ENCODE measurements at places on chromosomes 16 and 17.

GRCh38 chr17:82756166-82756565 lies 4.3 kb downstream of the TBCD start:
- no peak for DNase-seq
- no peaks in the 10 kb centered on the region for H3K27me3 ChIP-seq
- no peak overlapping the region for H3K4me3 ChIP-seq
- H3K4me1 ChIP-seq = peaks cover 7% of the 10 kb centered on the region

- no peak overlapping the region for H3K27ac ChIP-seq
- DNase-seq = peak; percentile 45
- H3K4me1 ChIP-seq = no peaks in the 10 kb centered on the region
- H3K4me3 ChIP-seq = no peak overlapping the region
- no peaks in the 10 kb centered on the region for H3K36me3 ChIP-seq
- no peaks in the 10 kb centered on the region for H3K27me3 ChIP-seq
Observed at GRCh38 chr16:2738615-2739014, 13.8 kb upstream of the SRRM2 start.

DNA sequence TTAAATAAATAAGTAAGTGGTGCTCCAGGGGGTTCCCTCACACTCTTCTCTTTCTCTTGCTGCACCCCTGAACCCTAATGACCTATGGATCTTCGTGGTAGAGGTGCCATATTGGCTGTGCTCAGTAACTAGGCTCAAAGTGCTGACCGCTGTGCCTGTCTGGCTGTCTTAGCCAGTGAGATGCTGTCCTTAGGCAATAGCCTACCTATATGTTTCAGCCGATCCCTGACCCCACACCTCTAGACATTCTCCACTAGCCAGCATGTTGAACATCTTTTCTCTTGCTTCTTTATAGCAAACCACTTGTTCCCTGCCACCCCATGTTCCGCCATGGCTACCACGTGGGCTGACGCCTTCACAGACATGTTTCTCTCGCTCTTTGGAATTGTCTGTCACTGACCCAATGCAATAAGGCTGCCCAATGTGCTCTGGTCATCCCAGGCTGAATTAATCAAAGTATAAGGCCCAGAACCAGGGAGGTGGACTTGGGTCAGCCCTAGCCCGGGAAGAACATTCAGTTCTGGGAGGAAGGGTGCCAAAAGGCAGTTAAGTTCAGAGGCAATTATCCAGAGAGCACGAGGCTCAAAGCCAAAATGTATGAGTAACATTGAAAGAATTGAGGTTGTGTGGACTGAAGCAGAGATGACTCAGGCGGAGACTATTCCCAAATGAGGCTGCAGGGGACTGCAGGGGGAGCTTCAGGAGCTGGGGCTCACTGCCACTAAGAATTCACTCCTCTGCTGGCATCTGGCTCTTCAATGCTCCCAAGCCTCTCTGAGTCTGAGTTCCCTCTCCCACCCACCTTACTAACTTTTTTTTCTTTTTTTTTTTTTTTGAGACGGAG lies 28.7 kb upstream of the TNRC6A start:
- no peaks in the 10 kb centered on the region for H3K27me3 ChIP-seq
- H3K27ac ChIP-seq = peak overlapping the region; percentile 30
- no peaks in the 10 kb centered on the region for H3K36me3 ChIP-seq
- H3K4me1 ChIP-seq = no peaks in the 10 kb centered on the region
- peak; percentile 47 for DNase-seq

DNA sequence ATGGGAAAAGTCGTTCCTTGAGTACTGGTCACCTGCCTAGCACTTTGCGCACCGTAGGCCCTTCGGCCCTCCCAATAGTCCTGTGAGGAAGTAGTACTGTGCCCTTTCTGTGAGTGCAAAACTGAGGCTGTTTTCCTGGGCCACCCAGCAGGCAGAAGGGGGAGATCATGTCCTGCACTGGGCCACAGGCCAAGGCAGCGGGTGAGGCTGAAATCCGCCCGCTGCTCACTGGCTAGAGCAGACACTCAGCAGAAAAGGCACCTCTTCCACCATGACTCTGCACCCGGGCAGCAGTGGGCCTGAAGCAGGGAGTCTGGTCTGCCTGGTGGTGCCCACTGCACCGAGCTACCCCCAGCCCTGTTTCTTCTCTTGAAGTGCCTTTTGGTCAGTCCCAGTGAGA lies 20.2 kb downstream of the METTL22 start:
- no peaks in the 10 kb centered on the region for H3K27me3 ChIP-seq
- no peaks in the 10 kb centered on the region for H3K4me1 ChIP-seq
- H3K27ac ChIP-seq = no peak overlapping the region
- no peak for DNase-seq
- H3K4me3 ChIP-seq = no peak overlapping the region
- H3K36me3 ChIP-seq = peaks cover 7% of the 10 kb centered on the region

GRCh38 chr16:1643521-1643920 lies 31.4 kb downstream of the CRAMP1 start:
- no peaks in the 10 kb centered on the region for H3K4me1 ChIP-seq
- no peaks in the 10 kb centered on the region for H3K27me3 ChIP-seq
- no peak overlapping the region for H3K27ac ChIP-seq
- H3K4me3 ChIP-seq = no peak overlapping the region

DNA sequence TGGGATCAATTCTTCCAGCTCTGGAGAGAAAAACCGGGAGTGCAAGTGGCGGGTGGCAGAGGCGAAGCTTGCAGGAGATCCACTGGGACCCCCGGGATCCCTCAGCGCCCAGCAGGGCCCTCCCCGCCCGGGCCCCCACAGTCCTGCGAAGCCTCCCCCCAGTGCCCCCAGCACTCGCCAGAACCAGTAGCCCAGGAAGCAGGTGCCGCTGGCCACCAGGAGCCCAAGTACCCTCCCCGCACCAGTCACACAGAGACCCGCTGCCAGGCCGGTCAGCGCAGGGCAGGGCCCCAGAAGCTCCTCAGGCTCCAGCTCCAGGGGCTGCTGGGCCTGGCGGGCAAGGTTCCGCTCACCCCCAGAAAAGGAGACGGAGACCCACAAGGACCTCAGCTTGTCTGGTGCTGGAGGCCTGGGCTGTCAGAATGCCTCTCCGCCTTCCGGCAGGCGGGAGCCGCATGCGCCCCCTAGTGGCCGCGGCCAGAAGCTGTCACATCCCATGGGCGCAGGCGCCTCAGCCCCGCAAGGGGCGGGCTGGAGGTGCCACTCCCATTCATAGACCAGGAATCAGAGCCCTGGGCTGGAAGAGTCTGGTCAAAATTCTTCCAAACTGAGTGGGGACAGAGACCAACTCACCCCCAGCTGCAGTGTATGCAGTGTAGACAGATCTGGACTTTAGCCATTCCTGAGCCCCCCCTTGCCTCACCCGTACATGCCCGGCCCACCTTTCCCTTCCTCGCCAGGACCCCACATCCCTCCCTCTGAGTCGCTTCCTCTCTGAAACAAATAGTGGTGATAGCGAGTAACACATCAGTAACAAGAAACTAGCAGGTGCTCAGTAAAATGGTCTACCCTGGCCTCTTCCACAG lies 1002.3 kb downstream of the KCNJ18 start:
- no peaks in the 10 kb centered on the region for H3K36me3 ChIP-seq
- no peaks in the 10 kb centered on the region for H3K27me3 ChIP-seq
- no peak overlapping the region for H3K4me3 ChIP-seq
- no peak overlapping the region for H3K27ac ChIP-seq

- no peaks in the 10 kb centered on the region for H3K4me1 ChIP-seq
- no peaks in the 10 kb centered on the region for H3K36me3 ChIP-seq
Observed at GRCh38 chr16:20314575-20314974, 12.7 kb downstream of the GP2 start.

DNA sequence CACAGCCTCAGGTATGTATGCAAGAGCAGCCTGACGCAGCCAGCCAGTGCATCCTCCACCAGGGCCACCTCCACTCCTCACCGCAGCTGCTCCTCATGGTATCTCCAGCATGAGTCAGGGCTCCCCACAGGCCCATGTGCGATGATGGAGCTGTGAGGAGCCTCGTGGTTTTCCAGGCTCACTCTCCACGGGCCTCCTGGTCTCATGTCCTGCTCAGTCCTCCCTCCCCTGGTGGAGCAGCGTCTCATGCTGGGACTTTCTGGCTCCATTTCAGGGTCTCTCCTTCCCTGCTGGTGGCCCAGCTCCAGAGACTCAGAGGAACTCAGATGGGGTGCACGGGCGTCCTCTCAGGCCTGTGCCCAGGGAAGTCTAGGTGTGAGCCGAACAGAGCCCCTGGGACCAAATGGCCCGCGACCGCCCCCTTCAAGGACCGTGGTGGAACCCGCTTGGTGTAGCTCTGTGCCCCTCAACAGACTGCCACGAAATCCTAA lies 70.4 kb downstream of the METRNL start:
- no peak overlapping the region for H3K4me3 ChIP-seq
- DNase-seq = no peak
- no peak overlapping the region for H3K27ac ChIP-seq
- H3K36me3 ChIP-seq = no peaks in the 10 kb centered on the region
- no peaks in the 10 kb centered on the region for H3K4me1 ChIP-seq
